ENCODE measurements at places on chromosomes 2 and 18. TPM values are rescaled to one million over a fixed set of nuclear protein-coding genes. Genes with fewer than 3 reads are reported as not detected.

SERPINB13 gene
- not detected for total RNA-seq

SGO2 gene
- total RNA-seq = 9.0 TPM

SETBP1 gene
- total RNA-seq = 0.38 TPM

GATA6 gene
- total RNA-seq = 15.4 TPM

CYTIP gene
- not detected for total RNA-seq

GAL3ST2 gene
- total RNA-seq = not detected

HAAO gene
- total RNA-seq = 0.09 TPM

GDF7 gene
- total RNA-seq = 1.5 TPM

ACVR1C gene
- total RNA-seq = not detected

DSC3 gene
- total RNA-seq = 0.38 TPM

NEU2 gene
- total RNA-seq = not detected

RNF152 gene
- 41.8 TPM for total RNA-seq

CPLX4 gene
- total RNA-seq = not detected

GRB14 gene
- 2.1 TPM for total RNA-seq

FAM228A gene
- 0.28 TPM for total RNA-seq

IL36B gene
- not detected for total RNA-seq

UGT1A10 gene
- total RNA-seq = not detected

COL6A3 gene
- 497 TPM for total RNA-seq

OSR1 gene
- total RNA-seq = not detected

CCDC178 gene
- not detected for total RNA-seq

SLC14A1 gene
- 0.09 TPM for total RNA-seq

PDE1A gene
- under 0.01 TPM for total RNA-seq

POTEI gene
- total RNA-seq = 0.09 TPM

CRYBA2 gene
- total RNA-seq = not detected

IL1R2 gene
- total RNA-seq = 0.19 TPM

BMP10 gene
- not detected for total RNA-seq

PLB1 gene
- total RNA-seq = 0.36 TPM

ARPC2 gene
- 416 TPM for total RNA-seq

DNAJC5G gene
- total RNA-seq = not detected

CXXC1 gene
- total RNA-seq = 45.2 TPM

TTR gene
- not detected for total RNA-seq

STARD6 gene
- total RNA-seq = not detected

CDKL4 gene
- 0.81 TPM for total RNA-seq

CHN1 gene
- total RNA-seq = 14.5 TPM

FLACC1 gene
- 1.0 TPM for total RNA-seq

TSGA10 gene
- total RNA-seq = 1.0 TPM

Measured in endothelial cell of coronary artery (primary cell).